ENCODE measurements at places on chromosomes 2 and 18.

GRCh38 chr2:108165729-108166128 lies 74.0 kb upstream of the SULT1C3 start:
- no peak for DNase-seq

DNA sequence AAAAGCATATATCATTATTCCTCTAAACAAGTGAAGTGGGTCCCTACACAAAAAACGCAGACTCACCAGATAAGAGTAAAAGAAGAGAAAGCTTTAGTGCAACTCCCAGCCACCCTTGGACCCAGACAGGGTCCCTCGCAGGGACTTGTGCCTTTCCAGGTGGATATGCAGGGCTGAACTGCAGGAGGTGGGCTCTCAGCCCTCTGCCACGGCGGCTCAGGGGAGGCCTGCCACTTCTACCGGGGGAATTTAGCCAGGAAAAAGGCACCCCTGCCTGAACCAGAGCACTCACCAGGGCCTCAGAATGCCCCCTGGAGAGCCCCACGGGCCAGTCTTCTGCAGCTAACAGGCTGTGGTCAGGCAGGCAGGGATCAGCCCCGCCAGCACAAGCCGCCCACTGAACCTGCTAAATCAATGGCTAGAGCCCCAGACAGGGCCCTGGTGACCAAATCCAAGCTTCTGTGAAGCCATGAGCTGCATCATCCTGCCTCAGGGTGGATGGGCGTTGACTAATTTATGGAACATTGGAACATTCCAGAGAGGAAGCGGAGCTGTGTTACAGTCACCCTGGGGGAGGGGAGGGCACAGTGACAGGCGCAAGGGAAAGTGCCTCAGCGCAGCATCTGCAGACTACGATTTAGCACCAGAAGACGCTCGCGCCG lies 209.3 kb downstream of the EIPR1 start:
- no peak for DNase-seq

DNA sequence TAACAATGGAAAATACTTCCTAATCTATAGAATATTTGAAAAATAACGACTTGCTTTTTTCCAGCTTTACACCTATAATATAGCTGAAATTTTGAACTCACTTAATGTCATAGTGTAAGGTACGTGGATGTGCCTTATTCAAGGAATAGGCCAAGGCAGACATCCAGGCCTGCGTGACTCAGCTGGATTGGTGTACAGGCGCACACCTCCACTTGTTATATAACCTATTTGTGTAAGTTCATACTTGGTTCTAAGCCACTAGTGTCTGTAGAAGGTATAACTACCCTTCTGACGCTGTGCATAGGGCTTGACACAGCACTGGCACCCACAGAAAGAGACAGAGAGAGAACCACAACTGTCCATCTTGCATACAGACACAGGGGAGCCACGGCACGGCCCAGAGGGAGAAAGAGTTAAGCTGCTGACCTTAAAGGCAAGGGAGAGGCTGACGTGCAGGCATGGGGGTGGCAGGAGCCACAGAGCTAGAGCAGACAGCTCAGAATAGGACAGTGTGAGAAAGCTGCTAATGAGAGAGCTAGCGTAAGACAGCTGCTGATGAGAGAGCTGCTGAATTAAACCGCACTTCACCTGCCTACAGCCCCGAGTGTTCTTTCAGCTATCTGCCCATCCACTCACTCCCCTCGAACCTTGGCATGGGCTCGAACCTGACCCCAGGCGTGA lies 16.1 kb downstream of the CCDC178 start:
- no peak for DNase-seq

DNA sequence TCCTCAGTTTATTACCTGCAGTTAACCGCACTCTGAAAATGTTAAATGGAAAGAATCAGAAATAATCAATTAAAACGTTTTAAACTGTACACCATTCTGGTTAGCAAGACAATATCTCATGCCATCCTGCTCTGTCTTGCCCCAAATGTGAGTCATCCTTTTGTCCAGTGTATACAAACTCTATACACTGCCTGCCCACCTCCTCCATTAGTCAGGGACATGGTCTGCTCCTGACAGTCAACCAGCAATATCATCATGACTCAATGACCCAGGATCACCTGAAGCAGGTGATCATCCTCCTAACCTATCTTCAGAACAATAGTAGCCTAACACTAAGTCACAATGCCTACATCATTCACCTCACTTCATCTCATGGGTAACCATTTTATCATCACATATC lies 214.7 kb downstream of the KCNH7 start:
- no peak for DNase-seq

GRCh38 chr2:160632084-160632975 lies 138.7 kb upstream of the RBMS1 start:
- no peak for DNase-seq

DNA sequence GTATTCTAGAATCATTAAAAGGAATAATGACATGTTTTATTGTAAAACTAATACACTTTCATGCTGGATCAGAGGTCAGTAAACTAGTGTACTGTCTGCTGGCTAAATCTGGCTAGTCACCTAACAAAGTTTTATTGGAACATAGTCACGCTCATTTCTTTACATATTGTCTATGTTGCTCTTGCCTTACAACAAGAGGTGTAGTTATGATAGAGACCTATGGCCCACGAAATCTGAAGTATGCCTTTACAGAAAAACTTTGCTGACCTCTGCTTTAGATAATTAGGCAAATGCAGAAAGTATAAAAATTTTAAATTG lies 29.9 kb upstream of the SCYGR2 start:
- no peak for DNase-seq

DNA sequence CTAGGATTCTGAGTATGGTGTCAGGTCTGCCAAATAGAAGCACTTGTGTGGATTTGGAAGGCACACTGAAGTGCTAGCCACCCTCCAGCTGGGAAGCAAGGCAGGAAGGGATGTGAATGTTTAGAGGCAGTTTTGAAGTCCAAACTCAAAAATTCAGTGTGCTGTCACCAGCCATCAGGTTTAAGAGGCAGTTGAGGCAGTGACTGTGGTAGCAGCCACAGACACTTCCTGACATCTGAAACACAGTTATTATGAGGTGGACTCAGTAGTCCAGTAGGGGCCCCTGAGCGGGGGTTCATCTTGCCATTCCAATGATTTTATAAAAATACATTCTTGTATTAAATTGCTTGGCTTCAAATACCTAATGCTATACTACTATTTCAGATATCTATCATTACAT lies 13.4 kb upstream of the DOCK10 start:
- no peak for DNase-seq

DNA sequence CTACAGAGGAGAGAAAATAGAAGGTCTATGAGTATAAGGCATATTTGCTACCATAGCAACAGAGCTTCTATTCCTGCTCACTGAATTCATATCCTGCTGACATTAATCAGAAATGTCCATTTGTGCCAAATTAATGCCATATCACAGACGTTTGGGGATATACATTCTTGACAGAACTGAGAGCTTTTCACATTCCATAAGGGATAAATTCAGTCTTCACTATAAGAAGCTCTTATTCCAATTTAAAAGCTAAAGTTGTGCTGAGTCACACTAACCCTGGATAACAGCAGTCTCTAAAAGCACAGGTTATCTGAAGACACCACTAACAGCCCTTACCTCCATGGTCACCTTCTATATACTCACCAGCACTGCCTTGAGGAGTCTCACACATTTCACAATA lies 178.1 kb downstream of the RAB3GAP1 start:
- DNase-seq, result no peak

GRCh38 chr2:105541189-105542050 lies 142.6 kb upstream of the FHL2 start:
- DNase-seq, result no peak

- no peak for DNase-seq
Observed at GRCh38 chr2:219001100-219001576, 7.9 kb upstream of the CRYBA2 start.

- no peak for DNase-seq
Observed at GRCh38 chr2:67919490-67919889, 143.3 kb downstream of the C1D start.

GRCh38 chr2:187939180-187939579 lies 352.5 kb upstream of the GULP1 start:
- no peak for DNase-seq

DNA sequence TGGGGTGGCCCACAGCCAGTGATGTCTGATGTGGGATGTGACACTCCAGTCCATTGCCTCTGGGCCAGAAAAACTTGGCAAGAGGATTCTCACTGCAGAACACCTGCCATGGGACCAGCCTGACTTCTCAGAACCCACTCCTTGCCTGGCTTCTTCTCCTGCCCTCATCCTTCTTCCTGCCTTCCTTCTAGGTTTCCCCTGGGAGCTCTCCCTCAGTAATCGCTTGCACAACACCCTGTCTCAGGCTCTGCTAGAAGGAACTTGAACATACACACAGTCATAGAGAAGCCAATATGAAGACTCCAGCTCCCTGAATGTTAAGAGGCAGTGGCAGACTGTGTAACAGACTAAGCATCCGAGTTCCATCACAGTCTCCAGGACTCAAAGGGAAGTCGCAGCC lies 4.3 kb upstream of the COL6A3 start:
- DNase-seq, result no peak

GRCh38 chr2:138201286-138201685 lies 237.0 kb downstream of the HNMT start:
- no peak for DNase-seq

GRCh38 chr18:11541179-11541578 lies 68.2 kb upstream of the SLC35G4 start:
- DNase-seq, result no peak

DNA sequence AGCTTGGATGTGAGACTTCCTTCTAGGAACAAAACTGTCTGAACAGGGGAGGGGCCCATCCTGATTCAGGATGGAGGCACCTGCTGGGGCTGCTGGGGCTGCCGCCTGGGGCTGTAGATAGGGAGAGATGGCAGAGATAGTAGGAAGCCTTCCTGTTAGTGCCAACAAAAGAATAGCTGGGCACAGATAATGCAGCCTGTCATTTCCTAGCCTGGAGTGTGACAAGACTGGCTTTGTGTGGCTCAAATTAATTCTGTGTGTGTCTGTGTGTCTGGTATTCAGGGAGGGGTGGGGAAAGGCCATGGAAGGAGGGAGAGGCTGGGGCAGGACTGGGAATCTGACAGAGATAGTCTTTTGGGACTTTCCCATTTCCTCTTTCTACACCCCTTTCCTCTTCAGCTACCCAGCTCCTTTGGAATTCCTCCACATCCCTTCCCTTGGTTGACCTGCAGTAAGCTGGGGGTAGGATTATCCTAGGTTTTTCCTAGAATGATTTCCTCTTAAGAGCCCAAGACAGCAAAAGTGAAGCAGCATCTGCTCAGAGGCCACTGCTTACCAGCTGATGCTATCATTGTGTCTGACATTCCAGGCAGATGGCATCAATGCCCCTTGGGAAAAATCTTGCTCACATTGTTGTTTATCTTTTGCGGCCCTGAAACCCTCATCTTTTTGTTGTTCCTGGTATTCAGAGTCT lies 144.9 kb upstream of the LHCGR start:
- no peak for DNase-seq

DNA sequence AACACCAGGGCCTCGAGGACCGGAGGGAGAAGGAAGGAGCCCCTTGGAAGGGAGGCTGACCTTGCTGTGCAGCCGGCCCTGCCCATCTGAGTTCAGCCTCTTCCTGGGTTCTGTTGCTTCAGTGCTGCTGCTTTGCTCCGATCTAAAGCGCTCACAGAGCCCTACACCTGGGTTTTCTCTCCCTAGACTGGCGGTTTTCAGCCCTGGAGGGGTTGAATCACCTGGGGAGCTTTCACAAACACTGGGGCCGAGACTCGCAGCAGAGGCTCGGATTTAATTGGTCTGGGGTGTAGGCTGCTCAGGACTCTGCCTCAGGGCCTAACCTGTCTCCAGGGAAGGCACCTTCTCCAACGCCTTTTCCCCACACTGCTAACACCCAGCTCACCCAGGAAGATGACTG lies 40.9 kb upstream of the SMAD7 start:
- DNase-seq, result no peak

DNA sequence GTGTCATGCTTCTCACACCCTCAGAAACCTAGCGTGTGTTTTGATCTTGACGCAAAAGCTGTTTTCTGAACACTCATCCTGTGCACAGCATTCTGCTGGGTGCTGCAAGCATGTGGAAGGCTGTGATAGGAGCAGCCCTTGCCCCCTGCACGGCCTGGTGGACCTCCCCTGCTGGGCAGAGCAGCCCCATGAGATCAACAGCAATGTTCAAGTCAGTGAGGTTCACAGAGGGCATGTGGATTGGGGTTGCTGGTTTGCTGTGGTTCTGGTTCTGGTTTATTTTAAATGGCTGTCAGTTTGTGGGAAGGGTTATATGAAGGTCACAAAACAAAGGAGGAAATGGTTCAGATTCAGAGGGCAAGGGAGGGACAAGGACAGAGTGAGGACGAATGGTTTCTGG lies 71.3 kb downstream of the SOWAHC start:
- DNase-seq, result no peak

DNA sequence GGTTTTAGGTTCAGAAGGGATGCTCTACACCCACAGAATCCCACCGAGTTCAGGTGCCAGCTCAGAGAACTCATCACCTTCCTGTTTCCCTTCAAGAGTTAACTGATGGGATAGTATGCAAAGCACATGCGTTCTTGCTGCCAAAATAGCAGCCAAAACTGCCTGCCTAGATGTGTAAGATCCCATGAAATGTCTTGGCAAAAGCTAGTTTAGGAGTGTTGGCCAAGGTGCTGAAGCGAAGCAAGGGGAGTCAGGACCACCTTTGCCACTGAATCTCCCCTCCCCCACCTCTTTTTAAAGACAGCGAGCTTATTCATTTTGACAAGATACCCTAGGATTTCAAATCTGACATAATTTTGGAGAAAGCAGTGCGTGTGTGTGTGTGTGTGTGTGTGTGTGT lies 2.1 kb downstream of the DOCK10 start:
- DNase-seq, result no peak

GRCh38 chr2:189659734-189660133 lies 1.5 kb upstream of the ASNSD1 start:
- DNase-seq, result no peak

DNA sequence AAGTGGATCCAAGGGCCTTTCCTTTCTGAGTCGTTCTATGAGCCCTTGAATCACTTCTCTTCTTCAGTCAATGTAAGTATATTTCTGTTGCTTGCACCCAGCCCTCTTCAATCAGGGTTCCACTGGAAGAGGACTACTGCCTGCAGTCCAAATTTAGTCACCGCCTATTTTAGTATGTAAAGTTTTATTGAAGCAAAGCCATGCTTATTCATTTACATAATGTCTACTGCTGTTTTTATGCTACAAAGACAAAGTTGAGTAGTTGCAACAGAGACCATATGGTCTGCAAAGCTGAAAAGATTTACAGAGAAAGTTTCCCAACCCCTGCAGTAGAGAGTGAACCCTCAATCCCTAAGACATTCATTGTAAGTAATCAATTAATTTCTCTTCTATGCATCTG lies 332.5 kb upstream of the TNP1 start:
- DNase-seq, result no peak

GRCh38 chr2:215952860-215953637 lies 60.3 kb downstream of the MREG start:
- DNase-seq, result no peak

GRCh38 chr2:129428086-129428660 lies 551.3 kb upstream of the RAB6C start:
- no peak for DNase-seq

DNA sequence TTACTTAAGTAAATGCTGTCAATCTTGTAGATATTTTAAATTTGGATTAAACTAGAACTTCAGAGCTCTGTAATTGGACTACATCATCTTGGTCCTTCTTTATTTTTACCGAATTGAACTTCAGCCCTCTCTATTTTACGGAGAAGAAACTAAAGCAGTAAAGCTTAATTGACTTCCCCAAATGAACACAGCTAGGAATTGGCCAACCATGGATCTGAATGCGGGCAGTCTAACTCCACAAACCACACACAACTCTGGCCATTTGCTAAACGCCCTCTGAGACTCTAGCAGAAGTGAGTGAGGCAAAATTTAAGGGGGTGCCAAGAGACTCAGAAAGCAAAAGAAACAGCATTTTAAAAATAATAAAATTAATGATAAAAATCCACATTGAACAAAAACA lies 86.3 kb upstream of the KCTD1 start:
- DNase-seq, result no peak

GRCh38 chr18:70246061-70246466 lies 40.6 kb upstream of the RTTN start:
- no peak for DNase-seq

Data from HEK293T (cell line).